ENCODE measurements at places on chromosomes 7 and 10. TPM values are rescaled to one million over a fixed set of nuclear protein-coding genes. Genes with fewer than 3 reads are reported as not detected.

GRCh38 chr10:3393958-3394357 is 221.4 kb upstream of the PITRM1 start:
- no peak for DNase-seq

DNA sequence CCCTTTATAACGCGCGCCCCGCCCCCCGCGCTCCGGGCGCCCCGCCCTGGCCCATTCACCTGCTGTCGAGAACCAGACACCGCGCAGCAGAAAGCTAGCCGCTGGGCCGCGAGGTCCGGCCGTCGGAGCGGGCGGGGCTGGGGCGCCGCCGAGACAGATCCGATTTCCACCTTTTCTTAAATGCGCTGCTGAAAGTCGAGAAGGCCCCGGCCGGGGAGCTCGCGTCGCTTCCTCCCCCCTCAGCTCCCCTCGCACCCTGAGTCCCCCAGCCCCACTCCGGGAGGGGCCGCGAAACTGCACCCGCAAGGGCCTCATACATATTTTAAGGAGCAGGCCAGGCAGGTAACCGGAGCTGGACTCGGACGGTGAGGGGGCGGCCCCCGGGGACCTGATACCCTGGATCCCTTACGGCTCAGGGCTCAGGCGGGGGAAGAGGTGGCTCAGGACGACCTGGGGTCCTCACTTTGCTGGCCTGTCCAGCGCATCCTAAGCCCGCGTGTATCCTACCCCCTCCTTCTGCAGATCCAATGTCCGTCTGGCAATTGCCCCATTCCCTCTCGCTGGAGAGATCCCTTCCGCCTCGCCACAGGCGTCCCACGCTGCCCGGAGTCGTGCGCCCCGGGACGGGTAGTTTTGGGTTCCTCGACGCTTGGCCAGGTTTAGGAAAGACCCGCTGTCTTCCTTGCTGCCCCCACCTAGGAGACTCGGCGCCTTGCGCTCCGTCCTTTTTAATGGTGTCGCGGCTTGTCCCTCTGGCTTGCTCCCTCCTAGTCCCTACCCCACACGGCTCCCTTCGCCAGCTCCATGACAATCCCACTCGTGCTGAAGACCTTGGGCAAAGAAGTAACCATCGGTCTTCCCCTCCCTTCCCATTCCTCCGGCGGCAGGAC is 170.6 kb downstream of the UBE2H start:
- DNase-seq, result peak; percentile 71

DNA sequence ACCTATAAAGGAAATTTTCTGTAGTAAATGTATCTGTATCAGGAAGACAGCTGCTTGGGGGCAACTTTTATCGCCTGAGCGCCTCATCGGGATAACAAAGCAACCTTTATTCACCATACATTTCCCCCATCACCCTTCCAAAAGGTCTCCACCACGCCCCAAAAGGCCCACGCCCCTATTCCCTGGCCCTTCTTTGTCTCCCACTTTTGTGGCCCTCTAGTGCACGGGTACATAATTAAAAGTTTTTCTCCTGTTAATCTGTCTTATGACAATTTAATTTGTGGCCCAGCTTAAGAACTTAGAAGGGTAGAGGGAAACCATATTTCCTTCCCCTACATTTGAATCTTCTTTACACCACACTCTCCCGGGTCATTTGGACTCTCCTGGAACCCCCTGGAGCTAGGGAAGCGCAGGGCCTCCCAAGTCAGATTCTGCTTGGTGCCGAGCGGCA is 625 bp downstream of the RP9 start:
- no peak for DNase-seq

- peak; percentile 86 for DNase-seq
Observed at GRCh38 chr7:47581804-47582763, at the start of gene TNS3. Gene TNS3 (minus strand): TSS chr7:47582111. CDS start chr7:47439636, 142,475 bp downstream.

GRCh38 chr7:99244939-99245338 is 27.7 kb upstream of the MYH16 start:
- no peak for DNase-seq

GPR85 gene
- polyA plus RNA-seq, result 1.3 TPM

DNA sequence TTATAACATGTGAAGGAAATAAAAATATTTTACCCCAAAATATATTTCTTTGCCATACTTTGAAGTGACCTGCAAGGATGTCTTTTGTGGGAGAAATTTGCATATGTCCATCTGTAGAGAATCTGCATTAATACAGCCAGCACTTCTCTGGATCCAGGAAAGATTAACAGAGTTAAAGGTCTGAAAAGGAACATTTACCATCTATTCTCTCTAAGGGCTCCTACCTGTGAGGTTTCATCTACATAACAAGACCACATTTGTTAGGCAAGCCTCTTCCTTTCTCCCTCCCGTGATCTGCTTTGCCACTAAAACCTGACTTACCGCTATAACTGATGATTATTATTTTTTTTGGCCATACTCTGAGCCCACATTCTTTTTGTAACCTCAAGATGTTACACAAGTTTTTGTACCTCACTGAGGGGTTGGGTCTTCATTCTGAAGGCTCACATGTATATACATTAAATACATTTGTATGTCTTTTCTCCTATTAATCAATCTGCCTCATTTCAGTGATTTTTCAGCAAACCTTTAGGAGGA is 129.4 kb downstream of the AKR1D1 start:
- no peak for DNase-seq

TCAF2 gene
- 1.1 TPM for polyA plus RNA-seq

- DNase-seq, result no peak
Observed at GRCh38 chr10:23322082-23322481, 22.5 kb downstream of the C10orf67 start.

DNA sequence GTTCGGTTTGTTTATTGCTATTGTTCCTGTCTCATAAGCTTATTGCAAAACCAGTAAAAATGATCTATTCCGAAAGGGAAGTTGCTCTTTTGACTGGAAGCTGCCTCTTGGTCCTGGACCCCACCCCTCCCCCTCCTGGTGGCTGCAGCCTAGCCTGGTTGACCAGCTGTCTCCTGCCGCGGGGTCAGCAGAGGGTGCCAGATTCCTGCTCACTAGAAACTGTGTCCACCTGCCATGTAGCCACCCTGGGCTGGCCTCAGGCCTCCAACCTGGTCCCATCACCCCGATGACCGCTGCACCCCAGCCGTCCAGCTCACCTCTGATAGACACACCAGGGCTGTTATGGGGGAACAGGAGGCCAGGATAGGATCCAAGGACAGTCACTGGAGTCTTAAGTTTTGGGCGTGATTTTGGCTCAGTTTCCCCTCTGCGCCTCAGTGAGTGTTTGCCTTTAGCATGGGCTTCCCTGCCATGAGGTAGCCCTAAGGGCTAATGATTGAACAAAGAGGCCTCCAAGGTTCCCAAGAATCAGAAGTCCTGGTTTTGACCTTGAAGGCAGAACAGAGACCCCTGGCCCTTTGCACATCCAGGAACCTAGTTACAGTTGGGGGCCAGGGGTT is 32.9 kb upstream of the SLF2 start:
- no peak for DNase-seq

C10orf105 gene
- polyA plus RNA-seq, result 0.08 TPM

DNA sequence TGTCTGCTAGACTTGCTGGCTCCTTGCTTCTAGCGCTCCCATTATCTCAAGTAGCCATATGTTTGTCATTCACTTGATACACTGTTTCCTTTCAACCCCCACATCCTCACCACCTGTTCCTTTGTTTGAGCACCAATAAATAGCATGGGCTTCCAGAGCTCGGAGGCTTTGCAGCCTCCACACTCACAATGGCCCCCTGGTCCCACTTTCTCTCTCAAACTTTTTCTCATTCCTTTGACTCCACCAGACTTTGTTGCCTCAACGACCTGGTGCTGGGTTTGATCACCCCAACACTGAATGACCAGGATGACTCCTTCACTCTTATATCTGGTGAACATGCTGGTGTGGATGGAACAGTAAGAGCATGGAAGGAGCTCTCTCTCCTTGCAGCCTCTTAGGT is 114.5 kb upstream of the TRIM24 start:
- no peak for DNase-seq

COL1A2 gene
- polyA plus RNA-seq, result 48.3 TPM

CSTF2T gene
- polyA plus RNA-seq, result 17.1 TPM

DNA sequence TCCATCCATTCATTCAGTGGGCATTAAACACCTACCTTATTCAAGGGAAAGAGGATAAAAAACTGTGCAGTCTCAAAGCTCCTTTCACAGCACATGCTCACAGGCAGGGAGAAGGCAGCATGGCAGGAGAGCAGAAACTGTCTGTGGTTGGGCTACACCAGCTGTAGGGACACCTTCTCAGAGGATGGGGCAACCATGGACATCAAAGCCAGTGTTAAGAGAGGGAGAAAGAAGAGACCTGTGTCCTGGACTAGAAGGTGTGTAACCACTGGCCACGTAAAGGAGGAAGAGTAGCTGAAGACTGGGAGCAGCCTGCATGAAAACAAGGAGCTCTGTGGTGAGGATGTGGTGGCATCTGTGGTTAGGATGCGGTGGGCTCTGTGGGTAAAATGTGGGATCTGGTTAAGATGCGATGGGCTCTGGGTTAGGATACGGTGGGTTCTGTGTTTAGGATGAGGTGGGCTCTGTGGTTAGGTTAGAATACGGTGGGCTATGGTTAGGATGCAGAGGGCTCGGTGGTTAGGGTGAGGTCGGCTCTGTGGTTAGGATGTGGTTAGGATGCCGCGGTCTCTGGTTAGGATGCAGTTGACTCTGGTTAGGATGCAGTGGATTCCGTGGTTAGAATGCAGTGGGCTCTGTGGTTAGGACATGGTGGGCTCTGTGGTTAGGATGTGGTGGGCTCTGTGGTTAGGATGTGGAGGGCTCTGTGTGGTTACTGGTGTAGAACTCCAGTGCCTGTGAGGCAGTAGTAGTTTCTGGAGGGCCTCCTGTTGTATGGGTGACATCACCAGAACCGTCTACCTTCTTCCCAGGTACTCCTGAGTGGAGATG is 197.6 kb downstream of the WDR37 start:
- DNase-seq, result peak; percentile 25

CDC14C gene
- not detected for polyA plus RNA-seq

Data from spleen (tissue), 13 donors.